ENCODE measurements at places on chromosomes 6 and 20.

GRCh38 chr6:107386340-107386739, 73.0 kb downstream of the PDSS2 start:
- DNase-seq, result no peak

DNA sequence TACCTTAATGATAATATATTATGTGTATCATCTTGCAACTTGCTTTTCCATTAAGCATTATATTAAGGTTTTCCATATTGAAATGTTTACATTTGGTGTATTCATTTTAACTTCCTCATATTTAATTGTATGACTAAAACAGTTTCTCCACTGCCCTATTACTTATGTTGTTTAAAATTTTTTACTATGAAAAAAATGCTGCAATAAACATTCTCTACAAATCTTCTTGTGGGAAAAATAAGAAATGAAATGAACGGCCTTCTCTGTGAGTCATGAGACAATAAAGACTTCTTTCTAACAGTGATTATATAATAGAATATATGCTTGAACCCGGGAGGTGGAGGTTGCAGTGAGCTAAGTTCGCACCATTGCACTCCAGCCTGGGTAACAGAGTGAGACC, 25.5 kb downstream of the FASTKD5 start:
- DNase-seq, result no peak

- no peak for DNase-seq
Observed at GRCh38 chr20:41408986-41409385, 42.4 kb upstream of the EMILIN3 start.

DNA sequence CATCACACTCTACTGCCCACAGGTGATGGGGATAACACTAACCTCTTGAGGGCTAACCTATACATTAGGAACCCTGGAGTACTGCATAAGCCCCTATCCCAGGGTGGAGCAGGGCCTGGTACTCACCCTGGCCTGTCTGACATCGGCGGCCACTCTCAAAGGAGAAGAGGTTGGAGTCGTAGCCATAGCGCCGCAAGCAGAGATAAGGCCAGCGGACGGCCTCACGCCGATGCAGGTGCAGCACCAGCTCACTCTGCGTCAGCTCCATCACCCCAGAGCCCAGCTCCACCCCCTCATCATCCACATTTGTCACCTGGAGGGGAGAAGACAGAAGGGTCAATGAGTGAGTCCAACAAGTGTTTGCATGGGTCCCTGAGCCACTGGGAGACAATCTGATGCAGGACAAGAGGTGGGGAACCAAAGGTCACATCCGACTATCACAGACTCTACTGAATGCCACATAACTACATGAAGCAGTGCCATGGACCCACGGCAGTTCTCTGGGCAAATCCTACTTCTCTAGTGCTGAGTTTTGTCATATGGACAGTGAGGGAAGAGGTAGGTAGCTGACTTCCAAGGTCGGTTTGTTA, 4.3 kb downstream of the FRS3 start:
- no peak for DNase-seq

- DNase-seq, result no peak
Observed at GRCh38 chr6:105966481-105966880, 119.7 kb upstream of the PRDM1 start.

DNA sequence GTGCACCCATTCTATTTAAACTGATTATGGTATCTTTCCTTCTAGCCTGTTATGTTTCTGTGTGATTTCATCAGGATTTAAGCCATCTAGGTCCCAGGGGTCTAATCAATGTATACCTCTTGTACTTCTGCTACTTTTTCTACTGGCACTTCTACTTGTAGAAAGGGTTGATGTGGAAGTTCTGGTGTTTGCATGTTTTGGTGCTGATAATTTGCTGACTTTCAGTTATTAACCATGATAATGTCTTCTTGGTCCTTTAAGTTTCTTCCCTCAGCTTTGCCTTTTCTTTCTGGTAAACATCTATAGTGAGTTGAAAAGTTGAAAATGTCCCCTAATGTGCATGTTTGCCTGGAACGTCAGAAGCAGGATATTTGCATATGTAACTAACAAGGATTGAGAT, 390.6 kb upstream of the MAP3K7 start:
- no peak for DNase-seq

DNA sequence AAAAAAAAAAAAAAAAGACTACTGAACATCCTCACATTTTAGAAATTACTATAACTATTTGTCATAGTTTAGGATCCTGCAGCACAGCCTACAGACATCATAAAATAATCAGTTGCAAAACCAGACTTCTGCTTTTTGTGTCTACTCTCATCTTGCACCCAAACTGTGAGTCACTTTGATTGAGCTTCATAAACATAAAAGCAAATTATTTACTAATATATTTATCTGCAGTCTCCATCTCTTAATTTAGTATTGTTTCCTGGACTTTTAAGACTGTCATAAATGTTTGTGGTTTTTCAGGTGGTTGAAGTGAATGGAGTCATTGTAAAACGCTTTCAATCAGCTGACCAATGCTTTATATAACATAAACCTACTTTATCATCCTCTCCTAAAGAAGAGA, 14.8 kb upstream of the CALHM6 start:
- DNase-seq, result no peak

Data from activated CD4-positive, CD25-positive, alpha-beta regulatory T cell treated with anti-CD3 and anti-CD28 coated beads, Interleukin-2, amount 50 U/mL, for 72 hours (primary cell).